Thymus (tissue), 14 donors: ENCODE measurements at places on chromosomes 13 and 19. TPM values are rescaled to one million over a fixed set of nuclear protein-coding genes. Genes with fewer than 3 reads are reported as not detected.

The SPACA4 gene
- not detected for total RNA-seq

The LIPE gene
- total RNA-seq: 6.8 TPM

The ADM5 gene
- 0.47 TPM for total RNA-seq

The TNFSF13B gene
- total RNA-seq: 12.2 TPM

The SIGLEC6 gene
- total RNA-seq: 0.28 TPM
